ENCODE measurements at places on chromosomes 7 and 10.

GRCh38 chr7:44921607-44922350 is 36.4 kb upstream of the PURB start:
- no peak for DNase-seq

GRCh38 chr10:68043030-68043429 is 32.1 kb downstream of the HERC4 start:
- DNase-seq = no peak

- no peak for DNase-seq
Measured at GRCh38 chr10:75593692-75594556, 162.5 kb downstream of the LRMDA start.

DNA sequence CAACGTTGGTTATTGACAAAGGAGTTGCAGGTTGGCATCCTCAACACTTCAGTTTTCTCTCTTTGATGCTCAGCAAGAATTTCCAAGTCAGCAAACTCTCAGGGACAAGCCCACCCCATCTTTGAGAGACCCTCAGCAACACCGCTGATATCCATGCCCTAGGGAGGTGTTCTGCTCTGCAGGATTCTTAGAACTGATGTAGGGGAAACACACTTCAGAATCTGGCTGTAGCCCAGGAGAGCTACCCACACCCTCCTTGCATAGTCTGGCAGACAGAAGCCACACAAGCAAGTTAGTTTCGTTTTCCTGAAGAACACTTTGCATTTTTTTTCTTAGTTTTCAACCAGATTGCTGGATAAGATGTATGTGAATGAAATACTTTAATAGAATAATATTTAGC is 822 bp downstream of the SAMD9L start:
- no peak for DNase-seq

- no peak for DNase-seq
Measured at GRCh38 chr7:151517601-151518104, 2.0 kb downstream of the RHEB start.

- no peak for DNase-seq
Measured at GRCh38 chr7:64886956-64887545, 16.0 kb upstream of the ZNF273 start.

DNA sequence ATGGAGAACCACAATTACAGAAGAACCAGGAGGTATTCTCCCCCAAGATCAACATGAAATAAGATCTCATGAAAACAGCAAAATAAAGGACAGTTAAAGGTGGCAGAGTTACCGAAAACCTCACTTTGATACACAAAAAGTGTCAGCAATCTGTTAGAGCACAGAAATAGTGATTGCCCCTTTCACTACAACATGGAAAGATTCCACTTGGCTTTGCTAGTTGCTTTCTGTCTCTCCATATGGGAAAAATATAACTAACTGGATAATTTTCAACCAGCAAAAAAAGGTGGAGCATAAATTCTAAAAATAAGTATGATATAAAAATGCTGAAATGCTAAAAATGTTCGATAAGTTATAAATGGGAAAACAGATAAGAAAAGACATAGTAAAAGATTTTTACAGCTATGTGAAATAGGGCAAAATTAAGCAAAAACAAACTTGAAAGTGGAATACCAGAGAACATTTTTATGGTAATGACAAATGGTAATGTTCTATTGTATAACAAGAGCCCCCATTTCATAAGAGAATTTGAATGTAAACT is 90.2 kb downstream of the GPR85 start:
- no peak for DNase-seq

DNA sequence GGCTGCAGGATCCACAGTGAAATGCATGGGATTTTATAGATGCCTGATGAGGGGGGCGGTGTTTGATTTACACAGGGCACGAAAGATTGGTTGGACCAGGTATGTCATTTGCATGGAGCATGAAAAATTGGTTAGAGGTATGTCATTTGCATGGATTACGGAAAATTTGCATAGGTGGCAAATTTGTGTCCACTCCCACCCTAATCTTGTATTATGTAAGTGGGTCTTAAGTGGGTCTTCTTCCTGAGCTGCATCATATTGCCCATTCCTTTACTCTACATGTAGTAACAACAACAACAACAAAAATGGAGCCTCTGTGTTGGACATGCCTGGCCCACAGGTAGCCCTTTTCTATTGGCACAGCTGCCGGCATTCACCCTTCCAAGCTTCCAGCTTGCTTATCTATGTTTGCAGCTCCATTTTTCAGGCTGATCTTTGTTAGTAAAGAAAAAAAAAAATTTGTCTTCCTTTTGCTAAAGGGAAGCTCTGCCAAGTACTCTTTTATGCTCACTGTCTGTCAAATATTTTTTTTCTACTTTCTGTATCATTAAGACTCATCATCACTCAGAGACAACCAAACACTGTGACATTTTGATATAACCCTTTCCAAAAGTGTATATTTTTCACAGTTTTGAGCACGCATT is 10.3 kb upstream of the ZNF273 start:
- no peak for DNase-seq

- DNase-seq = no peak
Measured at GRCh38 chr10:69728335-69728870, 73.3 kb upstream of the COL13A1 start.

DNA sequence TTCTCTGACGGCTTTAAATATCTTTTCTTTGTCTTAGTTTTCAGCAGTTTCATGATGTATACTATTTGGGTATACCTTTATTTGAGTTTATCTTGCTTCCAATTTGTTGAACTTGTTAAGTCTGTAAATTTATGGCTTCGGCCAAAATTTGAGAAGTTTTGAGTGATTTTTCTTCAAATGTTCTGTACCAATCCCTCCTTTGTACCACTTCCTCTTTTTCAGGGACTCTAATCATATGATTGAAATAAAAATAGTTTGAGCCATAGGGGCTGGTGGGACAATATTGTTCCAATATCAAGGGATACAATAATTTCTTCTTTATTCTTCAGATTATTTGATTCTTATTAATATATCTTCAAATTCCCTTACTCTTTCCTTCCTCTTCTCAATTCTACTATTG is 43.1 kb upstream of the CTTNBP2 start:
- DNase-seq = no peak

DNA sequence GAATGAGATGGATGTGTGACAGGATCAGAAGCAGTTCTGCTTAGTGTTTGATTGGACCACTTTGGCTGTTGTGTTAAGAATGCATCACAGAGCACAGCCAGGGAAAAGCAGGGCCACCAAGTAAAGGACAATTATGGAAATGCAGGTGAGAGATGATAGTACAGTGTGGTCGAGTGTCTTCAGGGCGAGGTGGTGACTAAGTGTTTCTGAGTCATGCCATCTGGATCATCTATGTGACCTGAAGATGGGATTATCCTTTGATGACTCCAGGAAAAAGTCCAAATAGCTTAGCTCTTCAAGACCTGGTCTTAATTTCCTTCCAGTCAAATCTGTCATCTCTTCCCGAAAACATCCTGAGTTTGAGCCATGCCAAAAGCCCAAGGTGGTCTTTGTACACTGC is 523.2 kb upstream of the IGFBP3 start:
- DNase-seq = no peak

- no peak for DNase-seq
Measured at GRCh38 chr10:17344206-17344605, 110.2 kb downstream of the ST8SIA6 start.

DNA sequence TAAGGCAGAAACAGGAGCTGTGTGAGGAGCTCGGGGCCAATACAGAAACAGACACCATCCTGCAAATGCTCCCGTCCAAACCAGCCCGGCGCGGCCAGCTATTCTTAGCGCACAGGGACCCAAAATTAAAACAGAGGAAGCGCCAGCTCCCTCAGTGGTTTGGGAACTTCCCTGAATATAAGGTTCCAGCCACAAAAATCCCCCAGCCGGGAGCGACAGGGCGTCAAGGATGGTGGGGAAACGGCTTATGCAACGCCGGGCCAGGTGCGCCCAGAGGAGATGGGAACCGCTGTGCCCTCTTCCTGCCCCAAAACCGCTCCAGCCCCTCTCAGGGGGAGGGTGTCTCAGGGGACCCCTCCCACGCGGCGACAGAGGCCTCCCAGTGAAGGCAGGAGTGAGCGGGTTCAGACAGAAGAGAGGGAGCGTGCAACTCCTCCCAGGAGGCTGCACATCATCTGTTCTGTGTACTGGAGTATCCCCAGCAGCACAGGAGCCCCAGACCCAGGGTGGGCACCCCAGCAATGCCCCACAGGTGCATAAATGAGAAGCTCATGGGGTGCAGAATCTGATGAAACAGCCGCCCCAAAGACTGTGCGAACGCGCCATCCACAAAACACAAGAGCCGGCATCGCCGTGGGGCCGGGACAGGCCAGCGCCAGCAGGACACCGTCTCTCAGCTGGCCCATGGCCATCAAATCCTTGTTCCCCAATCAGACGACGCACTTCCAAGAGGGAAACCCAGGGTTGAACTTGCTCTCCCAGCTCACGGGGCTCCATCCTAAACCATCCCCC is 73.9 kb upstream of the PDGFA start:
- DNase-seq = no peak

- DNase-seq = no peak
Measured at GRCh38 chr10:22158426-22158825, 59.4 kb downstream of the EBLN1 start.

DNA sequence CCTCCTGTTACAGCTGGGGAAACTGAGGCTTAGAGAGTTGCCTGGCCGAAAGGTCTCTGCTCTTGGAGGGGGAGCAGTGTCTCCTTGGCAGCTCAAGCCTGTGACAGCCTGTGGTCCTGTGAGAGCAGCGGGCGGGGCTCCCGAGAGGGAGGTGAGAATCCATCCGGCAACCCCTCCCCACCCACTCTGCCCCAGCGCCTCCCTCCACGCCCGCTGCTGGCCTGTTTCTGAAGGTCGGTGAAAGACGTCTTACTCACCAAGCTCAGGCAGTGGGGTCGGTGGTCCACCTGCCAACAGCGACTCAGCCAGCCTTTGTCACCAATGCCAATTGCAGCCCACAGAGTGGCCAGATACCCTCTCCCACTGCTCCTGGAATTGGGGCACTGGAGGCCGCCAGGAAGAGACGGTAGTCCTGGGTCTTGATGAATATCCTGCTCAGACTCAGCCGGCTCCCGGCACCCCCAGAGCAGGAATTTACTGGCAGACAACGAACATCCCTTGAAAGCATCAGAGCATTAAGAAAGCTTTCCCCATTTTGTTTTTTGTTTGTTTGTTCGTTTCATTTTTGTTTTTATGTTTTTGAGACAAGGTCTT is 7.4 kb upstream of the TTYH3 start:
- no peak for DNase-seq

GRCh38 chr7:124649397-124650014 is 116.1 kb downstream of the GPR37 start:
- no peak for DNase-seq

DNA sequence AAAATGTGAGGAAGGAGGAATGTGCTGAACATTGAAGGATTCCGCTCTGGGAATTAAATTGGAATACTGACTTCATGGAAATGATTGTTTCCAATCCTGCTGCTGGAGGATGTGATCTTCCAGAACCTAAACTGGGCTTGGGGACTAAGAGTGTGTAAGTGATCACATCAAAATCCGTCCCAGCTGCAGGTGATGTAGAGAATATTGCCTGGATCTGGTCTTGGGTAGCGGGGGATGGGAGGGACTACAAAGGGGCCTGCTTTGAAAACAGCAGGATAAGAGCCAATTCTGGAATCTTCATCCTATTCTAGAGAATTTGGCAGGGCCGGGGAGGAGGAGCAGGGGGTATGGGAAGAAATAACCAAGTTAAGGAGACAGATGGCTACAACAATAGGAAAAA is 552.2 kb upstream of the FZD8 start:
- DNase-seq = no peak

DNA sequence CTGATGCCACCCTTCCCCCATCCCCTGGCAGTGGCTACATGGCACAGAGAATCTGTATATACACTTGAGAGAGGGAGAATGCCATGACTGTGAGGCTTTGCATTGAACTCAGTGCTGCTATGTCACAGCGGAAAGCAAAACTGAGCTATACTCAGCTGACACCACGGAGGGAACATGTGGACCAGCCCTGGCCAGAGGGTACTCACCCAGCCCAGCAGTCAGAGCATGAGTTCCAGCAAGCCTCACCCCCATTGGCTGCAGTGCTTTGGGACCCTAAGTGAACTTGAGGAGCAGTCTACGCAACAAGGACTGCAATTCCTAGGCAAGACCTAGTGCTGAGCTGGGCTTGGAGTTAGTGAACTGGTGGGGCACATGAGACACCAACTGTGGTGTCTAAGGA is 10.3 kb upstream of the AOC1 start:
- no peak for DNase-seq

DNA sequence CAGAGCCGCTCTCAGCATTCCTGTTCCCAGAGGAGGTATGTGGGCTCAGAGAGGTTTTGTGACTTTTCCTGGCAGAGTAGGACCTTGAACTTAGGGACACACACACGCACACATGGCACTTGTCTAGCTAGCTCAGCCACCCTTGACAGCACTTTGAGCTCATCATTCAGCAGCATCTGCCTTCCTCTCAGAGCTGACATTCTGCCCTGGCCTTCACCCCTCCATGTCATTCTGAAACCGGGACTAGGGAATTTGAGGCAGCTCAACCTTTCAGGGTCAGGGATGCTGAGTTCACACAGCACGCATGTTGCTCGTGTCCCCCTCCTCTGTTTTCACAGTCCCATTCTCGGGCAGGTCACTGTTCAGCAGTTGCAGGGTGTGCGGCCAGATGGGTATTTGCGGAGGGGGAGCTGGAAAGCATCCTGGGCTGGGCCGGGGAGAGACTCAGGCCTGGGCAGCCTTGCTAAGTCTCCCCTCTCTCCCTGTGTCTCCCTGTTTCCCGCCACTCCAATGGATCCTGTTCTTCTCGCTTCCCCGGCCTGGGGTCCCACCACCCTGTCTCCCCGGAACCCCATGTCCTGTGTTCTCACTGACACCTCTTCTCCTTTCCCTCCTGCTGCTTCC is 78.0 kb downstream of the COL13A1 start:
- no peak for DNase-seq

- no peak for DNase-seq
Measured at GRCh38 chr7:146713934-146714333, 597.3 kb downstream of the CNTNAP2 start.

DNA sequence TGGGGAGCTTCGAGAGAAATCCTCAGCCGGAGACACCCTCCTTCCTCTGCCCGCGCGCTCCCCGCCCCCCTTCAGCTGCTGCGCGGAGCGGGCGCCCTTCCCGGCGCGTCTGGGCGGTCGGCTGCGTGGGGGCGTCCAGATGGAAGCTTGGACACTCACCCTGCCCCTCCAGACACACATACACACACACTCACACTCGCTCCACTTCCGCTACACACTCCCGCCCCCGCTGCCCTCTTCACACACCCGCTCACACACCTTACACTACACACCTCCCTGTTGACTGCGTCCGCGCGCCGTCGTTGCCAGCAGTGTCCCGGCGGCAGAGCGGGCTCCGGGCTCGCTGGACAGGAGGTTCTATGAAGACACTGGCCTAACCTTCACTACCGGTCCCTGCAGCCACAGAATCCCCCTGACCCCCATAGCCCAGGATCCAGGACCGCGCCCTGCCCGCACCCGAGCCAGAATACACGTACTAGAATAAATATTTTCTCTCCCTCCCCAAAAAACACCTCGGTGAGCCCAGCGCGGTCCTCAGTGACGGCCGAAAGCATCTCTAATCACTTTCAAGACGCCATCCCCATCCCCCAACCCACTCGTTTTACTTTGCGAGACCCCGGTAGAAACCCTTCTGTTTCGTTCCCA is 1.1 kb upstream of the EGR2 start:
- DNase-seq = no peak

- DNase-seq = no peak
Measured at GRCh38 chr7:90917539-90917938, 321.4 kb downstream of the CDK14 start.

GRCh38 chr7:15000157-15000556 is 97.6 kb upstream of the DGKB start:
- DNase-seq = no peak
